ENCODE measurements at places on chromosomes 11 and 22.
A peak's percentile ranks its signal among the peaks of the same experiment; 100 is the strongest.

GRCh38 chr22:25941365-25941960 is 199.5 kb downstream of the MYO18B start:
- no peak for DNase-seq

GRCh38 chr11:32358729-32359128 is 76.6 kb downstream of the WT1 start:
- DNase-seq, result no peak

- peak; percentile 83 for DNase-seq
Measured at GRCh38 chr11:104531894-104532293, 366.4 kb downstream of the CASP12 start.

- DNase-seq, result no peak
Measured at GRCh38 chr11:35402751-35403660, 16.4 kb downstream of the SLC1A2 start.

GRCh38 chr22:32661296-32661695 is 140.2 kb upstream of the TIMP3 start:
- no peak for DNase-seq

- DNase-seq, result no peak
Measured at GRCh38 chr22:35276019-35276418, 18.7 kb downstream of the HMGXB4 start.

DNA sequence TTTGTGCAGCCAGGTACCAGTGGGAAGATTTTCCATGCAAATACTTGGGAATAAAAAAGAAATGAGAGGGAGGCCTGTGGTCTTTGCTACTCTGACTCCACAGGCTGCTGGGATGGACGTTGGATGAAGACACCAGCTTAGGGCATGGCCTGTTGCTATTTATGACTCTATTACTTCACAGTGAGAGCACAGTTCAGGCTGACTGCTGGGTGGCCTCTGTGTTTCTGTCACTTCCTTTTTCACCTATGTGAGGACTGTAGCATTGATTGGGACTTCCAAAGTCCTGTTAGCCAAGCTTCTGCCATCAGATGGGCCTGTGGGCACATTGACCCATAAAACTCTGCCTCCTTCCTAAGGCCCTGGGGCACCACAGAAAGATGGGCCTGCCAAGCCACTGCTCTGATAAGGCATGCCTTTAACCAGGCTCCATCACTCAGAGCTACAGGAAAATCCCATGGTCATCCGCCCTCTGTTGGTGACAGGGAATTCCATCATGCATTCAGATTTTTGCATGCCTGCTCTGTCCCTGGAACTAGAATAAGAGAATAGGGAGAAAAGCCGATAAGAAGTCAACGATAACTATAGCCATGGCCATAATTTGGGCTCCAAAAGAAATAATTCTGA is 64.6 kb downstream of the KCNJ1 start:
- no peak for DNase-seq

- no peak for DNase-seq
Measured at GRCh38 chr22:30236875-30237274, 9.7 kb downstream of the LIF start.

DNA sequence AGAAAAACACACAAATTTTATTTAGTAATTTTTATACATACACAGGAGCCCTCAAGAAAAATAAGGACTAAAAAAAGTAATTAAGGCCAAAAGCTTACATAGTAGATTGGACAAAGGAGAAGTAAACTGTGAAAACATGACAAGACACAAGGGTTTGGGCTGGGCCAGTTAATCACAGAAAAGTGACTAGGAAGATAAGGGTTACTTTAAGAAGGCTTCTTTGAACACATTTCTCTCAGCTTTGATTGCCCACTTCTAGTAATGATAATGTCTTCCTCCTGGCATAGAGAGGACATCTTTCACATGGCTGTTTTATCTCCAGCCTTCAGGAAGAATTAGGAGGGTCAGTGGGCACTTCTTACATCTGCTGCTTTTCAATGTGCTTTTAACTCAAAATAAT is 3.4 kb downstream of the RNF141 start:
- DNase-seq, result no peak

DNA sequence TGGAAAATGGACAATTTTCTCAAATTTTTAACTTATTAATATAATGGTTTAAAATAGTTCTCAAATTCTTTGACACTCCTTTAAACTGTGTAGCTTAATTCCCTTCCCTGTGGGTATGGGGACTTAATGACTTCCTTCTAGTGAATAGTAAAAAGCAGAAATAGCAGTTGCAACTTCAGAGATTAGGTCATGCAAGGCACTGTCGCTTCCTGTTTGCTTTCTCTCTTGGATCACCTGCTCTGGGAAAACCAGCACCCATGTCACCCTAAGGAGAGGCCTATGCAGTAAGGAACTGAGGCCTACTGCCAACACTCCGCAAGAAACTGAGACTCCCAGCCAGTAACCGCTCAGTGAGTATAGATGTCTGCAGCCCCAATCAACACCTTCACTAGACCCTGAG is 5.5 kb upstream of the PANX3 start:
- DNase-seq, result peak; percentile 91

- DNase-seq, result no peak
Measured at GRCh38 chr11:102204174-102204573, 93.9 kb downstream of the YAP1 start.

DNA sequence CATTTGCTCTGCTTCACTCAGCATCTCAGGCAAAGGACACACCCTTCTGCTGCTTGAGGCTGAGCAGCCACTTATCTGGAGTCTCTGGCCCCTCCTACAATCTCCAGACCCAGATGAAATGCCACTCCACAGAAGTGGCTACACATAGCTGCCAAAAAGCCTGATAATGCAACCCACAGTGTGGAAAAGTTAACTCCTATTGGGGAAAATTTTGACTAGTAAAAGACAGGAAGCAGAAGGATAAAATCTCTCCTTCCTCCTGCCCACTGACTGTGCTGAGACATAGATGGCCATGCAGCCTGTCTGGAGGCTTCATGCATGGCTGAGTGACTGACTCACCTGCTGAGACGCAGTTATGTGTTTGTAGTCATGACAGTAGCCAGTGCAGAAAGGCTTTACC is 92.3 kb upstream of the TEAD1 start:
- no peak for DNase-seq

DNA sequence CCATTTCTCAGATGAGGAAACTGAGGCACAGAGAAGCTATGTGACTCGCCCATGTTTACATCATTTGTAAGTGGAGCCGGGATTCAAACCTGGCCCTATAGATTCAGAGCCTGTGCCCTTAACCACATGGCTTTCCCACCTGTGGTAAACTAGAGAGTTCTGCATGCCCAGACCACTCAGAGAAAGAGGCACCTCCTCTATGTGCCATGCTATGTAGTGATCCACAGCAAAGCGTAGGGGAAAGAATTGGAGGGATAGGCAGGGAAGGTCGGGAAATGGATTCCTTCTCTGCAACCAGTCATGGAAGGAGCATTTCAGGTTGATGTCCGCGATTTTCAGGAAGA is 15.4 kb upstream of the POU2AF2 start:
- DNase-seq, result no peak

DNA sequence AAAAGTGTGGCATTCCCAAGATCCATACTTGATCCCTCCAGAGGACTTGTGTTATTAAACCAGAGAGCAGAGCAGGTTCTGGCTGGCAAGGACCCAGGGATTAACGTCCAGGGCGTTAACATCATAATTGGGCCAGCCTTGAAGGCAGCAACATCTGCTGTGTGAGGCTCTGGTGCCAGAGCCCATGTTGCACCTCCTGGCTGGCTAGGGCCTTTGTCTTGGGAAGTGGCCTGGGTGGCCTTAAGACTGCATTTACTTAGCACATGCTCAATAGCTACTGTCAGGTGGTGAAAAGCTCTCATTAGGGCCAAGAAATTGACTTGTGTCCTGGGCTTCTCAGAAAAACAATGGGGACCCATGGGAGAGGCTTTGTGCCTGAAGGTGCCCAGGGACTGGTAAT is 66.6 kb downstream of the CACNG2 start:
- DNase-seq, result no peak

- DNase-seq, result no peak
Measured at GRCh38 chr22:39947220-39948216, 12.7 kb upstream of the TMA7B start.

DNA sequence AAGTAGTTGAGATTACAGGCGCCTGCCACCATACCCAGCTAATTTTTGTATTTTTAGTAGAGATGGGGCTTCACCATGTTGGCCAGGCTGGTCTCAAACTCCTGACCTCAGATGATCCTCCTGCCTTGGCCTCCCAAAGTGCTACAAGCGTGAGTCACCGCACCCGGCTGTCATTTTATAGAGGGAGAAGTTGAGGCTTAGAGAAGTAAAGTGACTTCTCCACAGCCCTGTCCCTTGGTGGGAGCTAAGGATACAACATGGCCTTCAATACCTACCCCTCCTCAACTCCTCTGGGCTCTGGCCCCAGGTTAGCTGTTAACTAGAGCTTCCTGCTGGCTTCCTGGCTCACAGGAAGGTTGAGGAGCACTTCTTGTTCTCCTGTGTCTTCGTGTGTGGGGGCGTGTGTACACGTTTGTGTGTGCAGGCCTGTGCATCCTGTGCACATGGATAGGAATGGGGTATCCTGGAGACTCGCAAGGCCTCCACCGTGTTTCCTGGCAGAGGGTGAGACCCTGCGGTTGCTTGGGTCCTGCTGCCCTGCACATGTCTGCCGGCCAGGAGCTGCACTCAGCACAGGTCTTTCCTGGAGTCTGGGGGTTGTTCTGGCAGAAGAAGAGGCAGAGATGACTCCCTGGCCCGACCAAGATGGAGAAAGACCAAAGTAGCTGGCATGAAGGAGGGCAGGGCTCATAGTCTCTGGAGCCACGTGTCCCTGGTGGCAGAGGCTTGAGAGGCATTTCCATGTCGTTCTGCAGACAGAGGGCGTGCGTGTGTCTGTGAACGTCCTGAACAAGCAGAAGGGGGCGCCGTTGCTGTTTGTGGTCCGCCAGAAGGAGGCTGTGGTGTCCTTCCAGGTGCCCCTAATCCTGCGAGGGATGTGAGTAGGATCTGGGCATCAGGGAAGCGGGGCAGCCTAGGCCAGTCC is 2.4 kb downstream of the SIDT2 start:
- DNase-seq, result peak; percentile 92

GRCh38 chr22:47100646-47101200 is 338.3 kb downstream of the TBC1D22A start:
- DNase-seq, result no peak

GRCh38 chr11:115535781-115536180 is 31.6 kb upstream of the CADM1 start:
- DNase-seq, result no peak

GRCh38 chr22:37279331-37280181 is 2.8 kb upstream of the CYTH4 start:
- DNase-seq, result peak; percentile 50

DNA sequence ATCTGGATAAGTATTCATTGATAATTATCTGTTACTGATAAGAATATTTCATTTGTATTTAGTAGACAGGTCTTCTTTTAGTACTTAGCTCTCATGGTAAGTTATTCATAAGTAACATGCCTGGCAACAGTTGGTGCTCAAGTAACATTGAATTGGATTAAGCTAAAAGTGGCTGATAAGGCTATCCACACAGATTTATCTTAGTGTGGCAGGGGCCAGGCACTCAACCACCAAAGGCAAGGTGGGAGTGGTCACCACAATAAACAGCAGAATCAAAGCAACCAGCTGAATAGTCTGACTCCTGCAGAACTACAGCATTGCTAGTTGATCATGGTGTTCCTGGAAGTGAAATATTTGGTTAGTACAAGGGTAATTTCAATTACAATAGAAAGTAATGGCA is 33.0 kb upstream of the NARS2 start:
- no peak for DNase-seq

- DNase-seq, result no peak
Measured at GRCh38 chr11:128361451-128362020, 225.8 kb downstream of the ETS1 start.

DNA sequence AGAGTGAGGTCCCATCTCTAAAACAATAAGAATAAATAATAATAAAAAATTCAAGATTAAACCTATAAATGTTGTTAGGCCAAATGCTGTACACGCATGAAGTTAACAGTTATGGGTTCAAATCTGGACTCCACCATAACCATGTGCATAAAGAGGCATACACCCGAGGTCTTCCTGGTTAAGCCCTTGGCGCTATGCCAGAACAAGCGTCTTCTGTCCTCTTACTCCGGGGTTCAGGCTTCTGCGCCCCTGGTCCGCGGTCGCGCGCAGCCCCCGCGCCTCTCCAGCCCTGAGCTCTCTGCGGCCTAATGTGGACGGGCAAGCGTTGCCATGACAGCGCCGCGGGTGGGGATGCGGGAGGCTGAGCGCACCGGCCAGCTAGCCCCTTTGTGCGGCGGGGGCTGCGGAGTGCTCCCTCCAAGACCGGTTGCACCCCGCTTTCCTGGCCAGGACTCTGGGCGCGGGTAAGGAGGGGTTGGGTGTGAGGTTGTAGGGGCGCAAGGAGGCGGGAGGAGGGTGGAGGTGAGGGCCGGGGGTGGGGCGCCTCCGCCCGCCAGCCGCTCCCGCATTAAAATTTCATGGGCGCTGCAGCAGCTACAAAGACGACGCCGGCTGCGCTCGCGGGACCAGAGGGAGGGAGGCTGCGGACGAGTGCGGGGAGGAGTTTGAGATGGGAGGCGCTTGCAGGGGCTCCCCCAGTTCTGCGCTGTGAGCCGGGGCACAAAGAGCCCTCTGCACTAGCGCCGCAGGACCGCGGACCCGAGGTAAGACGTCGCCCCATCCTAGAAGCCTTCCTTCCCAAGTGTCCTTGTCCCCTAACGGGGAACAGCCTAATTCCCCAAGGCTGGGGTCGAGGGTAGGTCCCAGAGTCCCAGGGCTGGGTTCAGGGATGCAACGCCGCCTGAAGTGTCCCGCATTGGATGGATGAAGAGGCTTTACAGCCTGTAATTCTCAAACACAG is at the start of gene MIAT:
MIAT (plus strand) TSS at position 698 of the 961 bp plus-strand sequence.
- DNase-seq, result no peak

Measured in GF-D8 (cell line).